ENCODE measurements at places on chromosomes 2 and 18.

DNA sequence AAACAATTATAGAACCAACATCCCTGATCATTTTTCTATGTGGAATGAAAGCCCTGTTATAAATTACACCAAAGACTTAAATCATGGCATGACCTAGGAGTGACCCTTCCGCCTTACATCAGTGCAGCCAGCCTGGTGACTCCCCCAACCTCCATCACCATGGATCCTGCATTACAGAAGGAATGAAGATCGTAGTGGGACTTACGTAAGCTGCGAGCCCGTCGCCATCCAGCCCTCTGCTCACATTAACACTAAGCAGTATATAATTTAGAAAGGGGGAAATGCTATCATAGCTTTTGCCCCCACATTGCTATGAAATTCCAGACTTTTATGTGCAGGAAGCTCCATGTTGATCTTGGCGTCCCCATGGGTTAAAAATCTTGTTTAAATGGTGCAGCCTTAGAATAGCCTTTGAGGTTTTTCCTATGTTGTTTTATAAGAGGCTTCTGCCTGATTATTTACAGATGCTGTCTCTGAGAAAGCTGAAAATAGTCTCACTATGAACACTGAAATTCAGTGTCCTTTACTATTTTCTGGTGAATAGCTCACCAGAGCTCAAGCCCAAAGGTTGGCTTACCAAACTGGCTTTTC is 76.3 kb downstream of the COLEC12 start:
- H3K27ac ChIP-seq: peak overlapping the region; percentile 64
- no peaks in the 10 kb centered on the region for H3K36me3 ChIP-seq
- no peaks in the 10 kb centered on the region for H3K4me1 ChIP-seq

GRCh38 chr18:48409591-48410094 is 460 bp upstream of the ZBTB7C start:
- H3K4me3 ChIP-seq: peak overlapping the region; percentile 86
- peaks cover 49% of the 10 kb centered on the region for H3K4me1 ChIP-seq
- DNase-seq: no peak
- H3K27ac ChIP-seq: peak overlapping the region; percentile 94
- no peaks in the 10 kb centered on the region for H3K36me3 ChIP-seq
- H3K27me3 ChIP-seq: no peaks in the 10 kb centered on the region

DNA sequence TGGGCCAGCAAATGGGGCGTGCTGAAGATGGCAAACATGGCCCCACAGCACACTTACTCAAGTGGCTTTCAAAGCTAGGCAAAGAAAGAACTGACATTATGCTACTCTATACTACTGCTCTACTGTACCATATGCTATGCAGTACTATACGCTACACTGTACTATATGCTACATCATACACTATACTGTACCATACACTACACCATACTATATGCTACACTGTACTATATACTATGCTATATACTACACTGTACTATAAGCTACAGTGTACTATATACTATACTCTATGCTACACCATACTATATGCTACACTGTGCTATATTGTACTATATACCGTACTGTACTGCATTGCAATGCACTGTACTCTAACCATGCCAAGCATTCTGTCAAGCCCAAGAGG is 243.7 kb upstream of the TMEM200C start:
- no peak overlapping the region for H3K4me3 ChIP-seq
- no peak overlapping the region for H3K27ac ChIP-seq
- no peaks in the 10 kb centered on the region for H3K27me3 ChIP-seq

- no peak for DNase-seq
- H3K36me3 ChIP-seq: no peaks in the 10 kb centered on the region
- H3K4me1 ChIP-seq: no peaks in the 10 kb centered on the region
Observed at GRCh38 chr2:123493687-123494086, 531.4 kb upstream of the CNTNAP5 start.
